K562 (cell line): ENCODE measurements at places on chromosomes 12 and 14. TPM values are rescaled to one million over a fixed set of nuclear protein-coding genes. Genes with fewer than 3 reads are reported as not detected.

DNA sequence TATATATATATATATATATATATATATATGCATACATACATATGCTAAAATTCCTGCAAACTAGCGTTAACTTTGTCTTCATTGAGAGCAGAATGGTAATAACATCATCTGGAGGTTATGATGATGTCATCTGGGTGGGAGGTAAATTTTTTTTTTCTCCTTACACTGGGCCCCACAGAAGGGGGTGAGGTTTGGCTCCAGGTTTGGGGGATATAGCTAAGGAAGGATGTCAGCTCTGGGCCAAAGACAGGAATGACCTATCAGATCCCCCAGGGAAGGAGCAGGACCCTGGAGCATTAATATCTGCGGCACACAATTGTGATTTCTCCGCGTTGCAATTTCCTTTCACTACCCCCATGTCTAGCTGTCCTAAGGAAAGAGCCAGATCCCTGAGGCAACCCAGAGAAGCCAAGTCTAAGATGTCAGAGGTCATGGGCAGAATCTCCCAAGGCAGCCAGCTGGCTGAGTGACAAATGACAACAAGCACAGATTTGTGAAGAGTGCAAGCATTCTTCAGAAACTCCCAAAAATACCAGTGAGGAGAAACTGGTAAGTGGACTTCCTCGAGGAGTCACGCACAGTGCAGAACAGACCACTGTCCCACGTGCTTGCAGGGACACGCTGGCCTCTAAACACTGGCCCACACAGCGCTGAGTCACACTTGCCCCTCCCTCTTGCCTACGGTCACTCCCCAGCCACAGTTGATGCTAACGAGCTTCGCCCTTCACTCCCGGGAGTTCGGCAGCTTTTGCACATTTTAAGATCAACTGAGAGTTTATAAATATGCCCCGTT is 9.9 kb downstream of the UBC start:
- H3K27me3 ChIP-seq = no peaks in the 10 kb centered on the region
- peak; percentile 95 for DNase-seq
- H3K36me3 ChIP-seq = no peaks in the 10 kb centered on the region
- peak overlapping the region; percentile 67 for H3K27ac ChIP-seq
- H3K4me3 ChIP-seq = no peak overlapping the region
- H3K4me1 ChIP-seq = peaks cover 14% of the 10 kb centered on the region; the same call in 1 of the 2 replicates

GRCh38 chr12:131210506-131211339 is 257.0 kb downstream of the ADGRD1 start:
- H3K36me3 ChIP-seq = no peaks in the 10 kb centered on the region
- peaks cover 5% of the 10 kb centered on the region; the same call in 1 of the 2 replicates for H3K4me1 ChIP-seq
- DNase-seq = peak; percentile 3
- H3K27ac ChIP-seq = no peak overlapping the region

Gene GNB3
- 3.4 and 4.5 TPM in 2 replicates for total RNA-seq

Gene PTPRQ
- total RNA-seq = not detected in 2 replicates

DNA sequence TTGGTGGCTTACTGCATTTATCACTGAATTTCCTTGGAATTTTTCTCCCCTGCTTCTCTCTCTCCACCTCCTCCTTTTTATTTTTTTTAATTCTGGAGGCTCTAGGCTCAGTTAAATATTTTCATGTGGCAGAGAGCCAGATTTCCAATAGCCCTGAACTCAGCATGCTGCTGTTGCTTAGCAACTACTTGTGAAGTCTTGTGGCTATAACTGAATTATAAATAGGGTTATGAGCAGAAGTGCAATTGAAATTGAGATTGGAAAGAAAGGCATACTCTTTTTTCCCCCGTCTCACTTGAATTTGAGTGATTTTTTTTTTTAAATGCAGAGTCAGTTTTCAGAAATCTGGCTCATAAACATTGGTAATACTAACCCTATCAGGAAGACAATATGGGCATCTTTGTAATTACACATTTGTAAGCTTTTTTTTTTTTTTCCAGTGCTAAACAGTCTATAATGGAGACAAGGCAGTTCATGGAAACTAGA is 38.3 kb downstream of the ATF7IP start:
- H3K4me1 ChIP-seq = peaks cover 3% of the 10 kb centered on the region; the same call in 2 of the 3 replicates
- H3K4me3 ChIP-seq = no peak overlapping the region
- no peak overlapping the region for H3K27ac ChIP-seq
- no peaks in the 10 kb centered on the region for H3K36me3 ChIP-seq
